ENCODE measurements at places on chromosomes 5 and 9. TPM values are rescaled to one million over a fixed set of nuclear protein-coding genes. Genes with fewer than 3 reads are reported as not detected.

PAEP gene
- total RNA-seq = not detected

DNA sequence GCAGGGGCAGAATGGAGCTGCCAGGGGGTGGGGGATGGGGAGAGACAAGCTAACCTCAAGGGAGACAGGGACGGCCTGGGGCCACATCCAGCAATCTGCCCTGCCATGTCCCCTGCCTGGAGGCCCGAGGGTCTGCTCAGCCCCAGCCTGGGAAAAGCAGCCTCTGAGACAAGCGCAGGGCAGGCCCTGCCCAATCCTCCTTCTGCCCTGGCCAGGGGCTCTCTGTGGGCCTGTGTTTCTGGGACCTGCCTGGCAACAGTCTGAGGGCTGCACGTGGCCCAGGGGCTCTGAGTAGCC lies 13.9 kb upstream of the QSOX2 start:
- no peak for DNase-seq

GRCh38 chr9:137113385-137114159 lies 961 bp downstream of the DPP7 start:
- DNase-seq = peak; percentile 34

DNA sequence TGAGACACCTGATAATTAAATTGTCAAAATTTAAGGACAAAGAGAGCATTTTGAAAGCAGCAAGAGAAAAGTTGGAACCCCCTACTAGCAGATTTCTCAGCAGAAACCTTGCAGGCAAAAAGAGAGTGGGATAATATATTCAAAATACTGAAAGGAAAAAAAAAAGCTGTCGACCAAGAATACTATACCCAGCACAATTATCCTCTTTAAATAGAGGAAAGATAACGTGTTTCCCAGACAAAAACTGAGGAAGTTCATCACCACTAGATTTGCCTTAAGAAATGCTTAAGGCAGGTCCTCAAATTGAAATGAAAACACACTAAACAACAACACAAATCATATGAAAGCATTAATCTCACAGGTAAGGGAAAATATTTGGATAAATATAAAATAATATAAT lies 27.0 kb downstream of the HSD17B3 start:
- no peak for DNase-seq

- no peak for DNase-seq
Measured at GRCh38 chr9:114002271-114002985, 75.7 kb downstream of the AMBP start.

FOXD4L3 gene
- total RNA-seq = not detected

- no peak for DNase-seq
Measured at GRCh38 chr9:14057368-14058324, 256.3 kb downstream of the NFIB start.

SLC6A18 gene
- not detected for total RNA-seq

DNA sequence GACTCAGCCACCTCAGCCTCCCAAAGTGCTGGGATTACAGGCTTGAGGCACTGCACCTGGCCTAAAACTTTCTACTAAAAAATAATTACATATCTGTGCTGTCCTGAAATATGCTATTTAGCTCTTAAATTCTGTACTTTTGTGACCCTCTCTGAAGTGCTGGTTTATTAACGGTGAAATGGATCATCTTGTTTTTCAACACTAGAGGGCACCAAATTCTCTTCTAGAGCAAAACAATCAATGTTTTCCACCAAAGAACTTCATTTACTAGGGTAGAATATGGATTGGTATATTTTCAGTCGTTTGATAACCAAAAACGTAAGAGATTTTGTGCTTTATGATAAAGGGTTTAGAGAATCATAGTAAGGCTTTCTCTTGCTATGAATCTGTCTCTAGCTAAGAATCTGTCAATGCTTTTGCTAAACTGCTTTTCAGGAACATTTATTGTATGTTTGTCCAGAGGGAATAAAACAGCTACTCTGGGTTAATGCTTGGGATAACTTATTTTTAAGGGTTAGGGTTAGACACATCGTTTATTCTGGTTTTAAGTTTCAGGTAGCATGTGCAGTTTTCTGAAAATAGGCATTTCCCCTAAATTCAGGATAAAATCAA lies 63.6 kb downstream of the RNF180 start:
- DNase-seq = no peak

STARD4 gene
- total RNA-seq = 14.9 TPM

DNA sequence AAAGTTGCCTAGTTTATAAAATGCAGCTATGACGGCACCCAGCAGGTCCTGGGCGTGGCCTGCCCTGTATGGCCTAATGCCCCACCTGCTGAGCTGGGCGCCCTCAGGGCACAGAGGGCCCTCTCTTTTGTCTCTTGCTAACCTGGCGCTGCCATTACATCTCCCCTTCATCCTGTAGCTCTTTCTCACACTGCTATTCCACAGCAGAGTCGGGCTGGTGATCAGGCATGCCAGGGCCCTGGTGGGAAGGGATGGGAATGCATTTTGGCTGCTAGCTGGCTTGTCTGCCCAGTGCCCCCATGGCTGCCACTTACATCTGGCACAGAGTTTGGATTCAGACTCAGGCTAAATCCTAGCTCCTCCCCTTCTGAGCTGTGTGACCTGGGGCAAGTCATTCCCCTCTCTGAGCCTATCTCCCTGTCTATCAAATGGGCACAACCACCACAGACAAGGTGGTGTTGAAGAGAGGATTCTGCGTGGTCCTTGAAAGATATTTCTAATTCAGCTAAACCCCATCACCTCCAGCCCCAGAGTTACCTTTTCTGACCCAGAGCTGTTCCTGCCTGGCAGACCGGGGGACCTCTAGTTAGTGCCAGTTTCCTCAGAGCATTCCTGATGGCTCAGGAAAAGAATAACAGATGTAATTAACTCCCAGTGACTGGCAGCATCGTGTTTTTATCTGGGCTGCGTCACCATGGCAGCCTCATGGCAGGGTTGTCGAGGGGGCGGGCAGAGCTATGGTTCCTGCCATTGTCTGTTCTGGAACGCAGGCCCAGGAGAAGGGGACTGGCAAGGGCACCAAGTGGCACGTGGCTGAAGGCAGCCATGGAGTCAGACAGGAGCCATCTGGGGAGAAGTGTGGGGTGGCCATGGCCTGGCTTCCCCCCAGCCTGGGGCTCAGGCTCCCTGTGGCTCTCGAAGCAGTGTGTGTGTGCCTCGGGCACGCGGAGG lies 6.3 kb downstream of the PRR7 start:
- DNase-seq = no peak

NDUFAF2 gene
- total RNA-seq = 8.8 TPM

KCNIP1 gene
- not detected for total RNA-seq

- DNase-seq = no peak
Measured at GRCh38 chr5:88660264-88660946, 222.6 kb downstream of the MEF2C start.

LHX2 gene
- not detected for total RNA-seq

DNA sequence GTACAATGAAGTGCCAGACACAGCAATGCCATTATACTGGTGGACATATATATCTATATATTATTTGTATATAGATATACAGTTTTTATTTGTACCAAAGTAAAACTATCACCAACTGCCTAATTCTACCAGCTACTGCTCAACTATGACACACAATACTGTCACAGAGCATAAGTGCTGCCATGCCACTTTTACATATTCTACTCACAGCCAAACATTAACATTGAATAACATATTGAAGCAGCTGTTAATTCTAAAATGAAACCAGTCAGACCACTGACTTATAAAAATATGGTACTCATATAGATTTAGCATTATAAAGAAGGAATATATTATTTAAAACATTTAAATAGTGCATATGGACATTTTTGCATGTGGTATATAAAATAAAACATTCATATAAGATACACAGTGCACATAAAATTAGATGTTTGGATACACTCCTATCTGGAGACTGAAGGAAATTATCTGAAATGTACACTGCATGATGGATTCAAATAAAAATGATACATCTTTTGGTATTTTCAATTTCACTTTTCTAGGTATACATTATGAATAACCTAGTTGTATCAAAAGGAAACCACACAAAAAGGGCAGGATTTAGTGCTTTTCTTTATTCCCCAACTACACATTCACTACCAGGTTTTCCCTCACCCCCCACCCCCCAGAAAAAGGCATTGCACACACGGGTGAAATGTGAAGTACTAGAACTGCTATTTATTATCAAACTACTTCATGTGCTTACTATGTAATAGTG lies 48.9 kb downstream of the PKD2L2 start:
- no peak for DNase-seq

- DNase-seq = no peak
Measured at GRCh38 chr5:153211076-153211475, 279.4 kb upstream of the GRIA1 start.

- DNase-seq = no peak
Measured at GRCh38 chr5:122354293-122354692, 42.3 kb downstream of the SNCAIP start.

BAAT gene
- not detected for total RNA-seq

DNA sequence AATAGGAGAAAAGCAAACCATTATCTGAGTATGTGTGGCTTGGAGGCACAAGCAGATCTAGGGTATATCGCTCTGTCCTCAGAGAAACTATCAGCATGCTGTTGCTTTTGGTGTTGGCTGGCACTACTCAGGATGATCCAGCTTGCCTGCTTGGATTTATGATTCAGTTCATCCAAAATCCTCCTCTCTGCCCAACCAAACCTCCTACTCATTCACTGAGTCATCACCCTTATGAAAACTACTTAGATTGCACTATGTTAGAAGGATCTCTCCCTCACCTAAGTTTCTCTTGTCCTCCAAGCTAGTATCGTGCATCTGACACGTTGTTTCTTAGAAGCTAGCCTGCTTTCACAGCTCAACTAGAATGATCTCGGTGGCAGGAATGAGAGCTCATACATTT lies 14.2 kb upstream of the ZBED3 start:
- DNase-seq = no peak

- no peak for DNase-seq
Measured at GRCh38 chr5:141617682-141618029, 1.1 kb downstream of the DIAPH1 start.

- DNase-seq = no peak
Measured at GRCh38 chr5:129629575-129629974, 118.3 kb upstream of the MINAR2 start.

GABRA6 gene
- not detected for total RNA-seq
